ENCODE measurements at places on chromosomes 4 and X. TPM values are rescaled to one million over a fixed set of nuclear protein-coding genes. Genes with fewer than 3 reads are reported as not detected.

GRCh38 chr4:5524446-5525299 is 183.7 kb downstream of the EVC2 start:
- H3K4me1 ChIP-seq, result peaks cover 11% of the 10 kb centered on the region
- peak; percentile 59 for DNase-seq
- H3K27ac ChIP-seq, result no peak overlapping the region
- no peak overlapping the region for H3K4me3 ChIP-seq

- no peaks in the 10 kb centered on the region for H3K4me1 ChIP-seq
- no peak overlapping the region for H3K4me3 ChIP-seq
- DNase-seq, result no peak
- no peak overlapping the region for H3K27ac ChIP-seq
- H3K36me3 ChIP-seq, result no peaks in the 10 kb centered on the region
- no peaks in the 10 kb centered on the region for H3K27me3 ChIP-seq
Observed at GRCh38 chr4:124484008-124484407, 228.5 kb downstream of the ANKRD50 start.

- no peaks in the 10 kb centered on the region for H3K4me1 ChIP-seq
- no peak overlapping the region for H3K27ac ChIP-seq
- H3K27me3 ChIP-seq, result no peaks in the 10 kb centered on the region
Observed at GRCh38 chr4:188663369-188663768, 524.1 kb downstream of the TRIML1 start.

- H3K4me1 ChIP-seq, result no peaks in the 10 kb centered on the region
- no peak for DNase-seq
- no peaks in the 10 kb centered on the region for H3K36me3 ChIP-seq
- H3K27me3 ChIP-seq, result no peaks in the 10 kb centered on the region
- H3K4me3 ChIP-seq, result no peak overlapping the region
- no peak overlapping the region for H3K27ac ChIP-seq
Observed at GRCh38 chr4:185311113-185311888, 84.4 kb downstream of the LRP2BP start.

DNA sequence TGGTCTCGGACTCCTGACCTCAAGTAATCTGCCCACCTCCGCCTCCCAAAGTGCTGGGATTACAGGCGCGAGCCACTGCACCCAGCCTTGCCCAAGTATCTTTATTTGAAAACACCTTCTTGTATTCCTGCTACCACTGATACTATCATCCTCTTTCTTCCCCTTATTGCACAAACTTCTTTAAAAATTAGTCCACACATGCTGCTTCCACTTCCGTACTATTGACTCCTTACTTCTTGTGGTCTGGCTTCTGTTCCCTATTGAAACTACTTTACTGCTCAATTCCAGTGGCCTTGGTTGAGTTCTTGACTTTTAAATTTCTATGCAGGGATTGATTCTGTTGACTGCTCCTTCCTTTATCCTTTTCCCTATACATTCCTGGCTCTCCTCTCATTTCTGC is 38.8 kb downstream of the MTM1 start:
- no peak overlapping the region for H3K4me3 ChIP-seq
- H3K27ac ChIP-seq, result no peak overlapping the region
- DNase-seq, result no peak
- H3K27me3 ChIP-seq, result no peaks in the 10 kb centered on the region

DNA sequence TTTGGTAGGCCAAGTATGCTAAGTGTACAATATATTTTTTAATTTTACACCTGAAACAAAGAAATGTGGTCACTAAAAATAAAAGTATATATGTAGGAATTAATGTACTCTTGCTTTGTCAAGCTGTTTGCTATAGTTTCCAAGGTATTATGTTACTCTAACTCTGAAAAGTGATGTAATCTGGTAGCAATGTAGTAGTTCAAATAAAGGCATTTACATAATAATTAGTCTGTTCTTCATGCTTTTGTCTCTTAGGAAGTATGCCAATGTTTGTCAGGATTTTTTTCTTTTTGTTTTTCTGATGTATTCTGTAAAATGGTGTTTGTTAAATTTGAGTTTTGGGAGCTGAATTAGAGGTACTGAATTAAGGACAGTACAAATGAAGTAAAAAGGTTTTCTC is 89.5 kb downstream of the PLS3 start:
- no peak for DNase-seq
- no peak overlapping the region for H3K4me3 ChIP-seq

The PTPN13 gene
- total RNA-seq, result 13.9 TPM

The SPANXA1 gene
- total RNA-seq, result not detected

The LIMCH1 gene
- 206 TPM for total RNA-seq

GRCh38 chrX:85995641-85996040 is 51.7 kb downstream of the CHM start:
- H3K36me3 ChIP-seq, result no peaks in the 10 kb centered on the region
- no peak overlapping the region for H3K4me3 ChIP-seq
- no peaks in the 10 kb centered on the region for H3K27me3 ChIP-seq
- H3K4me1 ChIP-seq, result no peaks in the 10 kb centered on the region

DNA sequence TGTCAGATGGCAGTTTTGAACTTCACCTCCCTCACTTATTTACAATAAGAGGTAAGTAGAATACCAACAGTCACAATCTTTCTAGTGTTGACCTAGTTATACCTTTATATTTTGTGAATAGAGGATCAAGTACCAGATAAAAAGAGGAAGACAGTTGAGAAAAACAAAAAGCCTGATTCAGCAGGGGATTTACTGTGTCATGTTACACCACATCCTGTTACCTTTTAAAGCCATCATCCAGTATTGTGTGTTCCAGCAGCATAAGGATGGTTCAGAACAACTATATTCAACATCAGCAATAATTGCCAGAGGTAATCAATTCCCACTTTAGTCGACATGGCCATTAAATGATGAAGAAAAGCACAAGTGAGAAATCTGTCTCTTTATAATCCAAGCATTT is 21.3 kb upstream of the CXCL6 start:
- H3K4me3 ChIP-seq, result no peak overlapping the region
- H3K27ac ChIP-seq, result no peak overlapping the region
- H3K36me3 ChIP-seq, result no peaks in the 10 kb centered on the region
- DNase-seq, result no peak
- no peaks in the 10 kb centered on the region for H3K4me1 ChIP-seq
- H3K27me3 ChIP-seq, result no peaks in the 10 kb centered on the region

The TMPRSS11B gene
- total RNA-seq, result not detected

DNA sequence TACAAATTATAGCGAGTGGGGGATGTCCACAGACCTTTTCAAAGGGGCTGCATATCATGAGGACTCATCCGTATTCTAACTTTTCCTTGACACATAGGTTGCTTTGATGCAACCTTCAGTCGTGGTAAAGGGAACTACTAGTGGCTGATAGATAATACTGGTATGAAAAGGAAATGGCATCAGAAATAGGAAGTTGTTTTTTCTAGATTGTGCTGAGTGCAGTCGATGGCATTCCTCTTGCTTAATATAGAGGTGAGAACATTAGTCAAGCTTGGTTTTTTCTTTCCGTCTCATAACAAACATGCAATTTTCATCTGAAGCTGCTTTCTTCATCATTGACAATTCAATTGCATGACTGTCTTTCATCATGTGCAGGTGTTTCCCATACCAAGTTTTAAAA is 16.6 kb downstream of the ENPEP start:
- no peaks in the 10 kb centered on the region for H3K4me1 ChIP-seq
- no peaks in the 10 kb centered on the region for H3K36me3 ChIP-seq
- no peak overlapping the region for H3K4me3 ChIP-seq
- no peaks in the 10 kb centered on the region for H3K27me3 ChIP-seq
- no peak overlapping the region for H3K27ac ChIP-seq

DNA sequence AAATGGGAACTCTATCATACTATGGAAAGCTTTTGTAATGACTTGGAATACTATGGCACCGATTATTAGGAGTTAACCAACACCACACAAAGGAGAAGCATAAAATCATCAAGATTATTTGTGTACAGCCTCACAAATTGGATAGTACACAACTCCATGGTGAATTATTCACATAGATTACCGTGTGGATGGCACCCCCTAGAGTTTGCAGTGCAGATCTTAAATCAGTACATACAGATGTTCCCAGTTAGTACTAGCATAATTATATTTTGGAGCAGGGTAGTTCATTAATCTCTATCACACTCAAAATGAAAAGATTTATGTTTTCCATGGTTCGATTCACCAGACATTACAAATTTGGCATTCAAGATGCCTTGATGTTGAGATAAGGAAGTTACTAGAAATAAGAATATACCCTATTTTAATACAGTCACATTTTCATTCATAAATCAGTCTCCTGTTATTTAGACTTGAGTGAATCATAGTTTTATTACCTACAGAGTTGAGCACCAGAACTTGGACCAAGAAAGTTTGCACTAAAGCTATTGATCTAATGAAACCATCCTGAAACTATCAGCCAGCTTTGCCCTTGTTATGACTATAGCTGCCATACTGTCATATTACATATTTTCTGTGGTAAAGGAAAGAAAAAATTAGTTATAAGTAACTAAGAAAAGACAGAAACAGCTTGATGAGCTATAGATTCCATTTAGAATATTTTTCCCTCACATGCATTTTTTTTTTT is 531.8 kb downstream of the GLUD2 start:
- peak; percentile 49 for DNase-seq
- no peak overlapping the region for H3K27ac ChIP-seq
- no peaks in the 10 kb centered on the region for H3K36me3 ChIP-seq
- no peaks in the 10 kb centered on the region for H3K27me3 ChIP-seq
- no peak overlapping the region for H3K4me3 ChIP-seq
- no peaks in the 10 kb centered on the region for H3K4me1 ChIP-seq

The SYP gene
- total RNA-seq, result 147 TPM

The PAGE1 gene
- total RNA-seq, result not detected

The SAGE1 gene
- not detected for total RNA-seq

DNA sequence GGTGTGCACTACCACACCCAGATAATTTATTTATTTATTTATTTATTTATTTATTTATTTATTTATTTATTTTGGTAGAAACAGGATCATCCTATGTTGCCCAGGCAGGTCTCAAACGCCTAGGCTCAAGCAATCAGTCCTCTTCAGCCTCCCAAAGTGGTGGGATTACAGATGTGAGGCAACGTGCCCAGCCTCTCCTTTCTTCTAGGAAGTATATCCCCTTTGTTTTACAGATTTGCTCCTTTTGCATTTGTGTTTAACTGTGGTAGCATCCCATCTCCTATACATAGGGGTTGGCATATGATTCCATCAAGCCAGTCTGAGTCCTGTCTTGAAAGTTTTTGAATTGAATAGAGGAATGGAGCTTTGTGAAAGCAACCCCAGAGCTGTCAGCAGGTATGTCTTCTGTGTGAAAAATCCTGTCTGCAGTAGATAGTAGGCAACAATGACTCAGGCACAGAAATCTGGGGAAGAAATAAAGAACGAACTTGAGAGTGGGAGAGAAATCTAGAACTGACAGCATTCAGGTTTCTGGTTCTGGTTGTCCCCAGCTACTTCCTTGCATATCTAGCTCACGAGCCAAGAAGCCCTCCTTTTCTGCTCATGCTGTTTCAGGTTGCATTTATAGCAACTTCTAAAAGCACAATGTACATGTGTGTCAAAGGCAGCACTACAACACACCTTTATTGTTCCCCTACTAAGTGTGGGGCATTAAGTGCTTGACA is 113.7 kb upstream of the LSM6 start:
- H3K27me3 ChIP-seq, result no peaks in the 10 kb centered on the region
- no peaks in the 10 kb centered on the region for H3K36me3 ChIP-seq
- no peak for DNase-seq
- H3K4me3 ChIP-seq, result no peak overlapping the region

DNA sequence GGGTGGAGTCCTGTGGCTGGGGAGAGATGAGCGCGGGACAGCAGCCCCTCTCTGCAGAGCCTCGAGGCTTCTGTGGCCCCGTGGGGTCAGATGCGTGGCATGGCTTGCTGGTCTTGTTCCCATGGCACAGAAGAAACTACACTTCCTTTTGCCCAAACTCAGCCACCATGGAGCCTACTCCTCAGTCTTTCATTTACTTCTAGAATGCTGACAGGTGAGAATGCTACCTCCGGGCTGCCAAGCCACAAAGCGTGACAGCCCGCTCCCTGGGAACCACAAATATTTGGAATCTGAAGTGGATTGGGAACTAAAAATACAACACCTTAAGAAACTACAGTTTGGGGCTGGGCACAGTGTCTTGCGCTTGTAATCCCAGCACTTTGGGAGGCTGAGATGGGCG is 98.0 kb downstream of the TRAPPC11 start:
- no peak overlapping the region for H3K27ac ChIP-seq
- peaks cover 4% of the 10 kb centered on the region for H3K27me3 ChIP-seq
- H3K4me1 ChIP-seq, result no peaks in the 10 kb centered on the region
- H3K36me3 ChIP-seq, result no peaks in the 10 kb centered on the region

- H3K36me3 ChIP-seq, result no peaks in the 10 kb centered on the region
- H3K27ac ChIP-seq, result no peak overlapping the region
- no peak for DNase-seq
- no peaks in the 10 kb centered on the region for H3K4me1 ChIP-seq
- no peaks in the 10 kb centered on the region for H3K27me3 ChIP-seq
- no peak overlapping the region for H3K4me3 ChIP-seq
Observed at GRCh38 chr4:98482847-98483806, 175.3 kb downstream of the TSPAN5 start.

DNA sequence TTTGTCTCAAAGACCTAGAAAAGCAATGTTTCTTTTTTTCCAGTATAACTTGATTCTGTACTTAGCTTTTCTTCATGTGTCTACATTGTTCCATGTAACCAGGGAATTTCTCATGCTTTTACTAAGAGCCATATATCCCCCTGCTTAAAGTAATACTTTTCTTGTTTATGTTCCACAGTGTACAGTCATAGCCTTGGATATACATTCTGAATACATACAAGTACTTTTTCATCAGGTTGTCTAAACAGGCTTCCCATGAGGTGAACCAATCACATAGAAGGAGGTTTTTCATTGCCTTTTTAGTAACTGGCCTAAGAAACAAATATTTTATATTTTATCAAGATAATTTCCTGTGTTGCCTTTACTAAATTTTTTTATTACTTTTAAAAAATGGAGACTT is 52.8 kb downstream of the SLC2A9 start:
- no peak overlapping the region for H3K4me3 ChIP-seq
- no peaks in the 10 kb centered on the region for H3K36me3 ChIP-seq
- peaks cover 12% of the 10 kb centered on the region for H3K4me1 ChIP-seq
- no peak overlapping the region for H3K27ac ChIP-seq
- DNase-seq, result no peak
- H3K27me3 ChIP-seq, result no peaks in the 10 kb centered on the region

GRCh38 chr4:172153719-172154118 is 340.5 kb downstream of the GALNTL6 start:
- no peaks in the 10 kb centered on the region for H3K27me3 ChIP-seq
- H3K4me1 ChIP-seq, result no peaks in the 10 kb centered on the region
- DNase-seq, result no peak
- H3K27ac ChIP-seq, result no peak overlapping the region
- H3K4me3 ChIP-seq, result no peak overlapping the region
- no peaks in the 10 kb centered on the region for H3K36me3 ChIP-seq

The NHS gene
- total RNA-seq, result 4.5 TPM

- H3K4me1 ChIP-seq, result peaks cover 5% of the 10 kb centered on the region
- H3K4me3 ChIP-seq, result no peak overlapping the region
- DNase-seq, result no peak
Observed at GRCh38 chrX:109710181-109710580, 22.9 kb downstream of the ACSL4 start.

DNA sequence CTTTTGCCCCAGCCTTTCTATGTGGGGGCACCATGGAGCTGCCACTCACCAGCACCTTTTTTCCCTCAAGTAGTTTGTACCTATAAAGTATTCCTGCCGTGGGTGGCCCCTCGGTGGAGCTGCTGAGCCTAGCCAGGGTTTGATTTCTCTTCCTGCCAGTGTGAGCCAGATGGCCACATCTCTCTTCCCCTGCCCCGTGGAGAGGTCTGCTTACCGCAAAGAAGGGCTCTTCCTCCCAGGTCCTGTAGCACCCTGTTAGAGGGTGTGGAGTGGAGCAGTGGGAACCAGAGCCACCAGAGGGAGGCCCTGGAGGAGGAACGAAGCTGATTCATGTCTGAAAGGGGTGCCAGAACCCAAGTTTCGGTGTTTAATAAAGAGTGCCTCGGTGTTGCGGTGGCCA is 95.4 kb downstream of the PTTG2 start:
- no peaks in the 10 kb centered on the region for H3K4me1 ChIP-seq
- no peaks in the 10 kb centered on the region for H3K27me3 ChIP-seq
- DNase-seq, result no peak
- no peak overlapping the region for H3K27ac ChIP-seq
- no peak overlapping the region for H3K4me3 ChIP-seq

All from adrenal gland (tissue), 19 donors.